Activated CD4-positive, alpha-beta T cell treated with anti-CD3 and anti-CD28 coated beads, Interleukin-2, amount 10 ng/mL, durations not matched to agents 24 days and 14 days (primary cell): ENCODE measurements at places on chromosomes 6 and 20.

- DNase-seq = peak; percentile 82
Measured at GRCh38 chr6:159043947-159044346, 844 bp downstream of the TAGAP start.

DNA sequence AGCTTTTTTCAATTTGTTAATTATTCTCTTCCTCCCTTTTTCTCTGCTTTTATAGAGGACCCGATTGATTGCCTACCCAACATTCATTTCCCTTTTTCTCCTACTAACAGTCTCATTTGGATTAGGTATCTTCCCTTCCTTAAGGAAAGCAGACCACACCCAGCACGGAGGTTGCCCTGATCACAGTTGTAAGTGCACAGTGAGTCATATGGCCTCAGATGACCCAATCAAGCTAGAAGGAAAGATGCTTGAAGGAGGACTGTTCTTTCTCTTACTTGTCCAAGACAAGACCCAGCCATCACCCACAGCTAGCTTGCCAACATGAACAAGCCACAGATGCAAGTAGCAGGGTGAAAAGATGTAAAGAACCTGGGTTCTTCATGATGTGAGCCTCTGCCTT, 518.6 kb downstream of the PKHD1 start:
- no peak for DNase-seq

DNA sequence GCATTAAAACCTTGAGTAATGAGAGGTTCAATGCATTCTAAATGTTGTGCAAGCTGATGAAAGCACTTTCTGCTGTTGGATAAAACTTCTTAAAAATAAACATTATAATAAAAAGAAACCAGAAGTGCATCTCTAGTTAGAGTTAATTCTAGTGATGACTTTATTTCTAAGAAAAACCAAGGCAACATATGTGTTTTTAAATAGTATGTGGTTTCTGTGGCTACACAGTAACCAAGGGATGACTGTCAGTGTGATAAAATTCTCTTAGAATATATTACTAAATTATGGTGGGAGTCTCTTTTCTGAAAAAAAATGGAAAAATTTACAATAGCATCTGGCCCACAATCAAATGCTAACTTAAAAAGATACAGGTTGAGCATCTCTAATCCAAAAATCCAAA, 117.0 kb downstream of the ME1 start:
- DNase-seq = no peak

- no peak for DNase-seq
Measured at GRCh38 chr6:23977706-23978105, 148.3 kb upstream of the NRSN1 start.

DNA sequence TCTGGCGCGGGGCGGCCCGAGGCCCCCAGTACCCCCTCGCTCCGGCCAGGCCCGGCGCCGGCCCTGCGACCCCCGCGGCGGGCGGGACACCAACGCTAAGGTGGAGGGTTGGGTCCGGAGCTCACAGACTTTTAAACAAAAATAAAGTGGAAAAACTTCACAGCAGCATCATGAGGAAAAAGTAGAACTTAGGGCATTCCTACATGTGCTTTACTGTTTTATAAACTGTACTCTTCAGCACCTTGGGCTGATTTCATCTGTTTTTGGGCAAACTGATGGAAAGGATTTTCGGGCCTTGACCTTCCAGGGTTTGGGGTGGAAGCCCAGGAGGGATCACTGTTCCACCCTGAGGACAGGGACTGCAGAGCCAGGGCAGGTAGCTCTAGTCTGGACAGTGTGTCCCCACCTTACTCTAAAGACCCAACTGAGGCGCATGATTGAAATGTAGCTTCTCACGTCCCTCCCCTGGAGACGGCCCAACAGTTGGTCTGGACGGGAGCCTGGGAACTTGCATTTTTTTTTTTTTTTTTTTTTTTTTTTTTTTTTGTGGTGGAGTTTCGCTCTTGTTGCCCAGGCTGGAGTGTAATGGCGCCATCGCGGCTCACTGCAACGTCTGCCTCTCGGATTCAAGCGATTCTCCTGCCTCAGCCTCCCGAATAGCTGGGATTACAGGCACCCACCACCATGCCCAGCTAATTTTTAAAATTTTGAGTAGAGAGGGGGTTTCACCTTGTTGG, 740 bp downstream of the NELFCD start:
- DNase-seq = peak; percentile 71

DNA sequence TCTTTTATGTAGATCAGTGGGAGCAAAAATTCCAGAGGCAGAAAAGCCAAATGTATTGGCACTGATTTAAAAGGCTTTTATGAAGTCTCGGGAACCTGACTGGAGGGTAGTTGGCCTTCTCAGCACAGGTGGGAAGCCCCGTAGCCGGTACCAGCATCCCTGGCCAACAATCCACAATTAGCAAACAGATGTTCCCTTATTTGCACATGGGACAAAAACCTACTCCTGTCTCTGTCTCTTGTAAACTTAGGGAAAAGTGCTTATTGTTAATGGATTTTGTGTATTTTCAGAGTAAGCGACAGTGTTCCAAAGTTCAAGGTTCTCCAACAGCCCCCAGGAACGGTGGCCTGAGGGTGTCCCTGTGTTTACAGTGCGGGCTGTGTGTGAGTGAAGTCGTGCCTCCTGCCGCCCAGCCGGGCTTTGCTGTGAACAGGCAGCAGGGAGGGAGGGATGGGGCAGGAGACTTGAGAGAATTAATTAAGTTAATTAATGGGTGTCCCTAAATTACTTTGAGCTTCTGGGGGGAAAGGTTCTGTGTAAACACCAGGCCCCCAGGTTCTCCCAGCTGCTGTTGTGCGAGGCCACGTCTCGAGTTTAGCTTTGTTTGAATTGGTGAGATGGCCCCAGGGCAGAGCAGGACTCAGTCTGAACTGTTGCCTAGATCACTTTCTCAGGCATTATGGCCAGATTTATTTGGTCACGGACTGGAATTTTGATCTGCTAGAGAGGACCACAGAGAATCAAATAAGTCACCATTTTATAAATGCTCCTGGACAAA, 3.9 kb downstream of the SYNJ2 start:
- DNase-seq = no peak

- no peak for DNase-seq
Measured at GRCh38 chr20:19277381-19277780, 64.9 kb downstream of the SLC24A3 start.

DNA sequence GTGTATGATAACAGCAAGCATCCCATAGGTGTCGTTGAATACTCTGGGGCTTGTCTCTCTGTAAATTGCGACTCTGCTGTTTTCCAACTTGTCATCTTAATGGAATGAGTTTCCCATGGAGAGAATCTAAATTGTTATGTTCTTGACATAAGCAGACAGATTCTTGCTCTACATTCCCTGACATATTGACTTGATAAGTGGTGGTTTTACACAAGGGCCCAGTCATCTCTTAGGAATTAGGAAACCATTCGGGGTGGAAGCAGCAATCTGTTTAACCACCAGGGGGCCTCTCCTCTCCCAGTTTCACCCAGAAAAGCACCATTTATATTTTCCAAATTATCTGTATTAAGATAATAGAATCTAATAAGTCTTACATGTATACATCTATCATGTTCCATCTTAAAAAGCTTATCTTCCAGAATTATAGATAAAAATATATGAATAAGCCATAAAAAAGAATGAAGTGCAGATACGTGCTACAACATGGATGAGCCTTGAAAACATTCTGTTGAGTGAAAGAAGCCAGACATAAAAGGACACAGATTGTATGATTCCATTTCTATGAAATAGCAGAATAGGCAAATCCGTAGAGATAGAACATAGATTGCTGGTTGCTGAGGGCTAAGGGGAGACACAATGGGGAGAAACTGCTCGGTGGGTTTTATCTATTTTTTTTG, 23.1 kb upstream of the MROH8 start:
- DNase-seq = peak; percentile 66

DNA sequence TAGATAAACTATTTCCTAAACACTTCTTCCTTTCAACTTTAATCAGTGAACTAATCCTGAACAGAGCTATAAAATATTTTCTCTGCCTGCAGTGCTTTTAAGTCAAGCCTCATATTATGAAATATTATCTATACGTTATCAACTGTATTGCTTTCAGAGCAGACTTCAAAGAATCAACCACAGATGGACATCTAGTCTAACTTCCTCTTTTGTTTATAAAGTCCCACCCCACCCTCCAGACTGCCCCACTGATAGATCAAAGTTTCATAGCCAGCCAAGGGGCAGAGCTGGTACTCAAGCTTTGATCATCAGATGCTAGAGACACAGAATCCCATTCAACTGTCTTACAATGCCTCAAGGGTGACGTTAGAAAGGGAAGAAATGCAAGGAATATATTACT, 308.3 kb downstream of the LAMA2 start:
- no peak for DNase-seq

- DNase-seq = no peak
Measured at GRCh38 chr6:169983651-169984050, 232.2 kb downstream of the ERMARD start.

GRCh38 chr6:151437401-151437800, 14.5 kb downstream of the RMND1 start:
- DNase-seq = no peak

DNA sequence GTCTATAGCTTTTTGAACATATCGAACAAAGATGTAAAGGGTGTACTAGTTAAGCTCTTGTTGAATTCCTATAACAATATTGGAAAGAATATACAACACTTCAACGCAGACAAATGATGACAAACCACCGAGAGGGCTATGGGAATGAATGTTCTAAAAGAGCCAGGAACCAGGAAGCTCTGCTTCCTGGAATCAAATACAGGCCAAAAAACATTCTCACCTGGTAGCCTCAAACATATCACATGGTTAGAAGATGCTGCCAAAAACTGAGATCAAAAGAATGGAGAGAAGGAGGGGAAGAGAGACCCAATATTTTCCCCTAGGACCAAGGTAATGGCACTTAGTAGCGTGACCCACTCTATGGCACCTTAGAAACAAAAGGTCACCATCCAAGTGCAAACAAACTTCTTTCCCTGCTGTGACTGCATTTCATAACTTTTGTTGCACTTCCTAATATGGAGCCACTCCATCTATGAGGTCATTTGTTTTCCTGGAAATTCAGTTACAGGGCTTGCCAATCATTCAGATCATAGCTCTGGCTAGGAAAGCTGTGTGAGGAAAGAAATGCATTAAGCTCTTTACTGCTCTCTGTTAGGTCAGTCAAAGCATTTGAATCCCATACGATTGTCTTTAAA, 199.2 kb upstream of the NT5E start:
- DNase-seq = no peak

DNA sequence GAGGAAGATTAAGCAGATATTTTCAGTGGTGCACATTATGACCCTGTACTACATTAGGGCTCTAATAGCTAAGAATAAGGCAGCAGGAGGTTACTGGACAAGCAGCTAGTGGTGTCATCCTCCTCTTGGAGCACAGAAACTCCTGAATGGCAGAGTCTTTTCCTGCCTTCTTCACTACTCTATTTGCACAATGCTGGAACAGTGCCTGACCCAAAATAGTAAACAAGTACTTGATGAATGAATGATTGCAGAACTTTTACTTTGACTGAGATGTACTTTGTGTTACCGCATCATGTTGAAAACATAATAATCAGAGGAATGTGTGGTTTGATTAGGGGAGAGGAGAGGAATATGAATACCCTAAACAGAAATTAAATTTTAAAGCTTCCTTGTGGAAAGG, 30.0 kb upstream of the UST start:
- no peak for DNase-seq

- DNase-seq = no peak
Measured at GRCh38 chr20:31330893-31331292, 22.5 kb upstream of the DEFB116 start.

DNA sequence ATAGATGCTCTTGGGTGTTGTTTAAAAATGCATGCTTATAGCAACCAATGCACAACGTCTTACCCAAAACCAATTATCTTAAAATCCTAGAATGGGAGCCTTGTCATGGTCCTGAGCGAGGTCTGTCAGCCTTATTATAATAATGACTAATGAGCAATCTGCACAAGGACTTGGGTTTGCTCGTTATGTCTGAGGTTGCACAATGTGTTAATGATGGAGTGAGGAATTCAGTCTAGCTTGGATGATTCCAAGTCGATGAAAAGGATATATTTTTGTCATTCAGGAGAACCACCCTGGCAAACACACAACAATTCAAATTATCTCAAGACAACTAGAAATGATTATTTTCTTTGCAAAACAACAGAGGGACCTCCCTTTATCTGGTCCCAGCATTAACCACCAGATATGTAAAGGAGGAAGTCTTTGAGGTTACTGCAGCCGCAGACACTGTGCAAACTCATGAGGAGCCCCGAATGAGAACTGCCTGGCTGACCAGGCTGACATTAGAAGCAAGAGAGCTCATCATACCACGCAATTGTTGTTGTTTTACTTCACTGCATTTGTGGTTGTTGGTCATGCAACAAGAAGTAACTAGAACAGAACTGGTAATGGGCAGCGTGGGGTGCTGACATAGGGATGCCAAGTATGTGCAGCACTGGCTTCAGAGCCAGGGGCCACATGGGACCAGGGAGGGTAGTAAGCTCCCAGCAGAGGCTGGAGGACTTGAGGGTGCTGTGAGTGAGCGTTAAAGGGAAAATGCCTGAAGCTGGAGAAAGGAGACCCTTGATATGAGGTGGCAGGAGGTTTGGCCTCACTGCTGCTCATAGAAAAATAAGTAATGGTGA, 488.3 kb downstream of the CDH26 start:
- DNase-seq = no peak

GRCh38 chr6:3878048-3878666, 29.0 kb downstream of the FAM50B start:
- no peak for DNase-seq

GRCh38 chr6:288866-289265, 3.4 kb upstream of the DUSP22 start:
- DNase-seq = no peak

- DNase-seq = no peak
Measured at GRCh38 chr6:89270951-89271721, 44.0 kb downstream of the GABRR2 start.

DNA sequence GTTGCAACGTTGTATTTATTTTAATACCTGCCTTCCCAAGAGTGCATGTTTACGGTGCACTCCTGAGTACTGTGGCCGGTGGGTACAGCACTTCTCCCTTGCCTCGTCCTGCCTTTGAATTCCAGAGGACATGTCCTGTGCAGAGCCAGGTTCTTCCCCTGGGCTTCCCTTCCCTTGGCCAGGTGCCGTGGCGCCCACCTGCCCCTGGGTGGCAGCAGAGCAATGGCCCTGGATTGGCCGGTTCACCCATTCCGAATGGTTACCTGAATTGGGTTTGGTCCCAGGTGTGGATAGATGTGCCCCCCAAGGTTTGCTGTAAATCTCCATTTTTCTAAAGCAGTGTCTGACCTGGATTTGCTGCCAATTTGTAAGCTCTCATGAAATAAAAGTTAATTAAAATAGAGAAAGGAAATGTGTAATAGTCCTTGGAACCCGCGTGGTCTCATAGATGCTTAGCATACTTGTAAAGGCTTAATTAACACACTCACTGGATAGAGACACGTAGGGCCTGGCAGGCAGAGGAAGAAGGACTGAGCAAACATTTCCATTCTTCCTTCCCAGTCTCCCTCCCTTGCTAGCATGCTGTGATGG, 40.6 kb downstream of the DTD1 start:
- no peak for DNase-seq

DNA sequence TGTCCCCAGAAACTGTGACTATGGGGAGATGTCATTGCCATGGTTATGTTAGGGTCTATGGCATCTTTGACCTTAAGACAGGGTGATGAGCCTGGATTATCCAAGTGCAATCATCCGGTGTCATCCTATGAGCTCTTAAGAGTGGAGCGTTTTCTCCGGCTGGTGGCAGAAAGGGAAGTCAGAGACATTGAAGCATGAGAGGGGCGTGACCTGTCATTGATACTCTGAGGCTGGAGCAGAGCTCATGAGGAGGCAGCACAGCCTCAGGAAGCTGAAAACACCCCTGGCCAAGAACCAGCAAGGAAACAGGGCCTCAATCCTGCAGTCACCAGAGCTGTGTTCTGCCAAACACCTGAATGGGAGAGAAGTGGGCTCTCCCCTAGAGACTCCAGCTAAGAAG, 59.6 kb downstream of the ANKRD60 start:
- no peak for DNase-seq

- DNase-seq = no peak
Measured at GRCh38 chr6:157246048-157246630, 77.2 kb downstream of the TMEM242 start.
